ENCODE measurements at places on chromosomes 12 and 14.

GRCh38 chr14:62824086-62824485 lies 221.2 kb downstream of the KCNH5 start:
- no peak for DNase-seq

GRCh38 chr12:38282886-38283285 lies 33.7 kb upstream of the ALG10B start:
- DNase-seq, result no peak

DNA sequence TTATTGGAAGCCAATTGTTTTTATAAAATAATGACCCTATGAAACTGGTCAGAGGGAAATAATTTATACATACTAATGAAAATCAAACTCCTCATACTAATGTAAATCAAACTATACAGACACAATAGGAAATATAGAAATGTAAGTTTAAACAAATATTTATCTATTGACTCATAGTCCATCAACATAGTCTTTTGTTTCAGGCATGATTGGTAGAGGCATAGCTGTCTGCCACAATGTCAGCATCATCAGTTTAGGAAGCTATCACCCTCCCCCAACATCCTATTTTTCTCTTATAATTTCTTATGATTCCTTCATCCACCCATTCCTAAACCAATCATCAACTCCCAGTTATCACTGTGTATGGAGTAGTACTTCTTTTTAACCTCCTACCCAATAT lies 117.7 kb downstream of the SLC38A6 start:
- DNase-seq, result no peak

DNA sequence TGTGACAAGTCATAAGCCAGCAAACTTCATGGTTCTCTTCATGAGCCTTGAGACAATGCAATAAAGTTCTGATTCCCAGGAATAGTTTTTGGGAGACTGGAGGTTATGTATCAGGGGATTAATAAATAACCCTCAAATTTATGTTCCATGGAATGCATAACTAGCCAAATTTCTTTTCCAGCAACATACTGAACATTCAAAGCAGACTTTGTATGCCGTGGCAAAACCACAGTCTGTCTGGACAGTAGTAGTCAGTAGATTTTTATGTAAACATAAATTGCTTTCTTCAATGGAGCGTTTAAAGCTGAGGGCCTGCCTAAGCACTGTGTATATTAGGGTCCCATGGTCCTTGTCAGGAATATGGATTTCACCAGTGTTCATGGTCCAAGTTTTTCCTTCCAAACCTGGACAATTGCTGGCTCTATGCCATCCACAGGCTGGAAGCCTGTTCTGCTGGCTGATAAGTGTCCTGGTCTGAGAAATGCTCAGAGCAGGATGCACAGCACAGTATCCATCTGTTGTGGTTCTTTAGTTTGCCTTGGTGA lies 144.9 kb downstream of the SRGAP1 start:
- DNase-seq, result no peak

DNA sequence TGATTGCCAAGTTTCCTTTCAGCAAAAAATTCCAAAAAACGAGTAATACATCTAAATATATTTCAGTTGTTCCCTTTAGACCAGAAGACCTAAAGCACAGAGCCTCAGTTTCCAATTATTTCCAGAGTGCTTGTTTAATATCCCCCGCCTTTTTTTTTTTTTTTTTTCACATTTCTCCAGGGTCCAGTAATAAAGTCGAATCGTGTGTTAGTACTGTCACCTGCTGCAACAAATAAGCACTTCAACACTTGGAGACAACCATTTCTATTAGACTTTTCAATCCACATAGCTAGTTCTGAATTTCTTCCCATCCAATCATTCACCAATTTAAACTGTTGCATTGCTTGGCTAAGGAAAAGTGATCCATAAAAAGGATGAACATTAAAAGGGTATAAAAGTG lies 13.6 kb downstream of the PDE6H start:
- no peak for DNase-seq

GRCh38 chr14:104578321-104578720 lies 1.2 kb upstream of the C14orf180 start:
- no peak for DNase-seq

- DNase-seq, result no peak
Observed at GRCh38 chr14:27367345-27367744, 769.5 kb upstream of the NOVA1 start.

- no peak for DNase-seq
Observed at GRCh38 chr14:91032248-91032647, 28.2 kb downstream of the RPS6KA5 start.
